Activated T-cell treated with anti-CD3 and anti-CD28 coated beads, Interleukin-2, amount 50 U/mL, for 72 hours (primary cell): ENCODE measurements at places on chromosomes 1 and 21. TPM values are rescaled to one million over a fixed set of nuclear protein-coding genes. Genes with fewer than 3 reads are reported as not detected.

The TFF3 gene
- not detected for total RNA-seq

The APP gene
- 37.2 TPM for total RNA-seq

The TRABD2B gene
- not detected for total RNA-seq

The SH2D1B gene
- 0.32 TPM for total RNA-seq

The ZNF683 gene
- 0.25 TPM for total RNA-seq

The CROCC gene
- total RNA-seq: 16.8 TPM

The CRP gene
- not detected for total RNA-seq

The ZCCHC17 gene
- 27.3 TPM for total RNA-seq

The KRTAP12-2 gene
- total RNA-seq: not detected

The DENND2C gene
- 2.2 TPM for total RNA-seq

The GUCA2A gene
- not detected for total RNA-seq

The ITLN2 gene
- total RNA-seq: not detected

The TTC24 gene
- total RNA-seq: 17.4 TPM

The LMX1A gene
- not detected for total RNA-seq

The ANGPTL7 gene
- not detected for total RNA-seq

The TLCD4 gene
- total RNA-seq: 0.21 TPM

The LCE6A gene
- total RNA-seq: not detected

The SV2A gene
- 14.8 TPM for total RNA-seq

The ZYG11A gene
- 0.72 TPM for total RNA-seq

The GPR37L1 gene
- total RNA-seq: not detected

The ATP8B2 gene
- total RNA-seq: 52.6 TPM

The FCGR2B gene
- total RNA-seq: not detected

The IL22RA1 gene
- total RNA-seq: not detected

The CIART gene
- 1.6 TPM for total RNA-seq
